SHP77 treated with DMSO at 0.1 percent for 48 hours (cell line): ENCODE measurements at places on chromosomes 7 and 10.

DNA sequence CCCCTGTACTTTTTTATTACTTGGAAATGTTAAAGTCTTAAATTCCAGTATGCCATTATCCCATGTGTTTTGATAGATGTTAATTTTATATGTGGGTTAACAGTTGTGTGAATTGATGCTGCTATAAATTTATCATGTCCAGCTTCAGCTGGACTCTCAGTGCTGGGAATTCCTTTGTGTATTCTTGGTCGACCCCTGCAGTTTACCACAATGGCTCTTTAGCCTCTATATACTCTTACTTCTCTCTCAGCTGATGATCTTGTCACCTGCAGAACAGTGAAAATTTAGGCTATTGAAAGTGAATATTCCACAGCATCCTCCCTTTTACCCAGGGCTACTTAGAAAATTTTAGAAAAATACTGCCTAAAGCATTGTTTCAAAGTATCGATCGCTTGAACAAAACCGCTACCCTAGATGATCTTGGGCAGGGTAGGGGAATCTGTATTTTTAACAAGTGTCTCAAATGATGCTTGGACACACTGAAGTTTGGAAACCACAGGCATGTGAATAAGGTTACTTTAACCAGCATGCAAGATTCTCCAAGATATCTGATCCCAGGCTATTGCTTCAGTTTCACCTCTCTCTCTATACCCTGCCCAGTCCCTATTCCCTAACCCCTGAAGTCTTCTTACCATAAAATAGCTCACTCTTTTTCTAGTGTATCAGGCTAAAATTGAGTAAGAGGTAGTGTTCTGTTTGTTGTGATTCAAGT, 25.4 kb downstream of the LCOR start:
- DNase-seq, result no peak

- DNase-seq, result no peak
These were observed 17.0 kb upstream of the ORAI2 start for GRCh38 chr7:102416406-102416805.

- no peak for DNase-seq
These were observed 119.4 kb downstream of the ZFAND4 start for GRCh38 chr10:45553155-45553554.

- DNase-seq, result no peak
These were observed 41.6 kb upstream of the GTF2IRD1 start for GRCh38 chr7:74412056-74412455.

GRCh38 chr10:6038071-6038631, 24.0 kb downstream of the IL2RA start:
- DNase-seq, result no peak
